ENCODE measurements at places on chromosomes 1 and 21.

DNA sequence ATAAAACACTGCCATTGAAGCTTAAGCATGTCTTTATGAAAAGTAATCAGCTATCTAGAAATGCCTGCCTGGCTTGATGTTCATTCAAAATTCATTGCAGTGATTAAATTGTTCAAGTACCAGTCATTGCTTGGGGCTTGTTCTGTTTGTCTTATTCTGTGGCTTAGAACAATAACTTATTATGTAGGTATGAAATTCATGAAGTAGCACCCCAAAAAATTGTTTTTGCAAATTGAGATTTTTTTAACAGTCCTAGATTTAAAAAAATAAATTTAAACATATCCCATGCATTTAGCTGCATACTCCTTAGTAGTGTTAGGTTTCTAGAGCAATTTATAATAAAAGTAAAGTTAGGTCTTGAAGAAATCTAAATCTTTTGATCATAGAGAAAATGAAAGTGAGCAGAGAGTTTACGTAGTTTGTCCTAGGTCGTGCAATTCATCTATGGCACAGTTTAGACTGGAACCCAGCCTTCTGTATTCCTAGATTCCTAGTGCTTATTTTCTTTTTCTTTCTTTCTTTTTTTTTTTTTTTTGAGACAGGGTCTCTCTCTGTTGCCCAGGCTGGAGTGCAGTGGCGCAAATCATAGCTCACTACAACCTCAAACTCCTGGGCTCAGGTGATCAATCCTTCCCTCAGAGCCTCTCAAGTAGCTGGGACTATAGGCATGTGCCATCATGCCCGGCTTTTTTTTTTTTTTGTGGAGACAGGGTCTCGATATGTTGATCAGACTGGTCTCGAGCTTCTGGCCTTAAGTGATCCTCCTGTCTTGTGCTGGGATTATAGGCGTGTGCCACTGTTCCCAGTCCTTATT, 9.3 kb downstream of the MIER1 start:
- DNase-seq: no peak

DNA sequence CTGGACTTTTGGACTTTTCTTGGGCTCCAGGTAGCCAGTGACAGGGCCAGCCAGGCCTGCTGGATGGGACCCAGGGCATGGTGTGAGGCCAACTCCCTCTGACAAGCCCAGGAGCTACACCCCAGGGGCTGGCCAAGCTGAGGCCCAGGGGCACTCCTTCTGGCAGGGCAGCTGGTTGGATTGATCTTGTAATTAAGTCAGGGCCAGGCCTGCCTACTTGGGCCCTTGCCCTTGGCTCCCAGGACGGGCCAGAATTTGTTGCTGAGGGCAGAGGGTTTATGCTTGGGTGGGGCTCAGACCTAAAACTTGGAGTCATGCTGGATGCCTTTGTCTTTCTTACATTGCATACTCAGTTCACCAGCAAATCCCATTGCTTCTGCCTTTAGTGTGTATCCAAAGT, 20.7 kb downstream of the KCNA2 start:
- DNase-seq: no peak

- peak; percentile 43 for DNase-seq
These were observed 28.2 kb downstream of the TCEANC2 start for GRCh38 chr1:54081306-54082270.

- DNase-seq: no peak
These were observed 13.8 kb downstream of the INTS7 start for GRCh38 chr1:212021563-212021962.

DNA sequence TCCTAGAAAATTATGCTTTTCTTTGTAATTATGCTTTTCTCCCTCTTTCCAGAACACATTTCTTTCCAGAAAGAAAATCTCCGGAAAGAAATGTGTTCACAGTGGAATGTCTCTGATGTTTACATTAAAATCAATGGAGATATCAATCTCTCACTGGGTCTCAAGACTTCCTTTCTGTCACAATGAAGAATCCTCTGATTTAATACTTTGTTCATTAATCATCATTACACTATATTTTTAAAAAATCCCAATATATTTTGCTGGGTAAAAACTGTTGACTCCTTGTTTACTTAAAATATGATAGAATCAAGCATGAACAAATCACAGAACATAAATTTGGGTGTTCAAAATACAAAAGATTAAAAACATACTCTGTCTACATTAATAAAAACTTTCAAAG, 26.3 kb upstream of the TGFBR3 start:
- no peak for DNase-seq

DNA sequence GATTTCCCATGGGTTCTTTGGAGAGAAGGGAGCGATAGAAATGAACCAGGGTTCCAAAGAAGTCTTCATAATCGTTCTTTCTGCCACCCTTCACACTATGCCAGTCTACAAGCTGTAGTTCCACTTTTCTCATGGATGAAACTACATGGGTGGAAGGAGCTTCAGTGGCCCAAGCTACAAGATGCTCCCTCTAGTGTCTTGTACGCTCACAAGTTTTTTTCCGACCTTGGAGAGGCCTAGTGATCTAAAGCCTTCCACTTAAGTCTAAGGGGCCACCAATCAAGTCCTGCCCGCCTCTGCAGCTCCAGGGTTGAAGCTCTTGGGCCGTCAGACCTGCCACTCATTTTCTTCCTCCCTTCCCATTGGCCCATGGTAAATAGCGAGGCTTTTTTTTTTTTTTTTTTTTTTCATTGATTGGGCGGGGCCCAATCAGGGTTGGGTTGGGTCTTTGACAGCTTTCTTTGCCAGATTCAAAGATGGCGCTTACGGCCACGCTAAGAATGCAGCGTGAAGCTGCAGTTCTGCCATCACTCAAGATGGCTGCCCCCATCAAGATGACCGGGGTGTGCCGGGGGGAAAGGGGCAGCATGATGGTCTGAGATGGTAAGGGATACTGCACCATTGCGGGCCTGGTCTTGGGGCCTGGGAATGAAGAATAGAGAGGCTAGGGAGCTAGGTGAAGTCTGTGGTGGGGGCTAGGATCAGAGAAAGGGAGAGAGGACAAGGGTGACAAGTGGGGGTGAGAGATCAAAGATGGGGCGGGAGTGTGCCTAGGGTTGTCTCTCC, at the start of gene TOMM40L:
Gene TOMM40L, plus strand, starts transcription at position 527 of the 786 bp plus-strand sequence. CDS start 430 bp downstream, outside the sequence.
- DNase-seq: peak; percentile 83

- no peak for DNase-seq
These were observed 37.5 kb downstream of the XCL2 start for GRCh38 chr1:168506204-168506819.

- no peak for DNase-seq
These were observed 10.0 kb upstream of the GJB5 start for GRCh38 chr1:34744851-34745250.

- peak; percentile 85 for DNase-seq
These were observed at the start of gene RNU11 for GRCh38 chr1:28648474-28649198. TSS of gene RNU11 (plus strand) at chr1:28648600.

DNA sequence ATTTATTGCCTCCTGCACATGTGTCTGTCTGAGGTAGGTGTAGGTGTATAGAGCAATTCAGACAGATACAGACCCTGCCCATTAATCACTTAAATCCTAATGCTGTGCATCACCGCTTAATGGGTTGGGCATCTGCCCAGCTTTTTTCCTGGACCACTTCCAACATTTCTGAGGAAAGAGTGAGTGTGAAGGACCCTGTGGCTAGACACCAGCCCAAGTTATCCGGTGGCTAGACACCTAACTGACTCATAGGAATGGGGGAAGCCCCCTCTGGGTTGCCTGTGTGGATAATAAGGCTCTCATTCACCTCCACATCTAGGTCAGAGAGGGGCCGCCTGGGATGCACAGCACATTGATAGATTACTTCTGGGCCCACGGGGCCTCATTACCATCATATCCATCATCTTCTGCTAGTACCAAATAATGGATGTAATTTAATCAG, 121.1 kb upstream of the RAVER2 start:
- no peak for DNase-seq

DNA sequence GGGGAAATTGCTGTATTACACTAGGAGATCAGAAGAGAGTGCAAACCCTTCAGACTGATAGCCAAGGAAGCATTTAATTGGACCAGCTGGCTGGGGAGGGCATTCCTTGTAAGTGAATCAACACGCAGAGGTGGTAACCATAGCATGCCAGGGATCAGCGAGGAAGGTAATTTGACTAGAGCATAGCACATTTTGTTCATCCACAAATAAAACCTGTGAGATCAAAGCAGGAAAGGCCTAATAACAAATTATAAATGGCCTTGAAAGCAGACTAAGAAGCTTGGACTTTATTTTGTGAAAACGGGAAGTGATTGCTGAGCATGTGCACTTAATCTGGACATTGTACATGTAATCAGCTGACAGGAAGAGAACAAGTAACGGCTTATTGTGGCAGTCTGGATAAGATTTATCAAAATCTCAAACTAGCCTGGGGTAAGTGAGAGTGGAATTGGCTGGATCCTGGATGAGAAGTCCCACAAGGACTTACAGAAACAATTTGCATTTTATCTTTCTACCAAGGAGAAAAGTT, 11.7 kb upstream of the CD55 start:
- no peak for DNase-seq

DNA sequence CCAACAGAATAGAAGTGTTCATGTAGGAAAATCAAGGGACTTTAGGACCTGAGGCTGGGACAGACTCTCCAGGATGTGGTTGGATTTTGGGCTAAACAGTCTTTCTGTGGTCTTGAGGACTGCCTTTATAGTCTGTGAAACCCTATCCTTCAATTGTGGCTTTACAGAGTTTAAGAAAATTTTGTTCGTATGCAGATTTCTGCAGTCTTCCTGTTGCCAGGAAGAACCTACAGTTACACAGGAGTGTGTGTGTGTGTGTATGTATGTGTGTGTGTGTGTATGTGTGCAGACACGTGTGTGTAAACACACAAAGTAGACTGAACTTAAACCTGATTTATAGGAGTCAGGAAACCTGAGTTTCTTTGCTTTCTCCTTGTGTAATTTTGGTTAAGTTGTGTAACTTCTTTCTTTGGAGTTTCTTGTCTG, 22.8 kb downstream of the NEK7 start:
- DNase-seq: no peak

DNA sequence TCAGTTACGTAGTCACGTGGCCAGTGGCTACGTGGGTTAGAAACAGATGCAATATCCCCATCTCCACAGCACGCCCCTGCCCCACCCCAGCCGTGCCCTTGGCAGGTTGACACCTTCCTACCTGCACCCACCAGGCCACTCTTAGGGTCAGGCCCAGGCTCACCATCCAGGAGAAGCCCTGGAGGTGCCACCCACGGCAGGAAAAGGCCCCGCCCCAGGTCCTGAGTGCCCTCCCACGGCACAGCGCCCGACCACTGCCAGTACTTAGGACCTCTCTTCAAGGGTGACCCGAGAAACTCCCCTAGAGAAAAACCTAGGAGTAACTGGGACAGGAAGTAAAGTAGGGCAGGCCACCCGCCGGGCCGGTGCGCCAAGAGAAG, 1.5 kb downstream of the C1orf35 start:
- DNase-seq: no peak

- DNase-seq: peak; percentile 53
These were observed 56.8 kb downstream of the ZBTB17 start for GRCh38 chr1:15918962-15919715.

GRCh38 chr1:101101360-101101759, 75.8 kb upstream of the DPH5 start:
- no peak for DNase-seq

- no peak for DNase-seq
These were observed 323.0 kb upstream of the ADGRL2 start for GRCh38 chr1:81477710-81478109.

- DNase-seq: no peak
These were observed 12.1 kb downstream of the IFNAR2 start for GRCh38 chr21:33241846-33242245.

DNA sequence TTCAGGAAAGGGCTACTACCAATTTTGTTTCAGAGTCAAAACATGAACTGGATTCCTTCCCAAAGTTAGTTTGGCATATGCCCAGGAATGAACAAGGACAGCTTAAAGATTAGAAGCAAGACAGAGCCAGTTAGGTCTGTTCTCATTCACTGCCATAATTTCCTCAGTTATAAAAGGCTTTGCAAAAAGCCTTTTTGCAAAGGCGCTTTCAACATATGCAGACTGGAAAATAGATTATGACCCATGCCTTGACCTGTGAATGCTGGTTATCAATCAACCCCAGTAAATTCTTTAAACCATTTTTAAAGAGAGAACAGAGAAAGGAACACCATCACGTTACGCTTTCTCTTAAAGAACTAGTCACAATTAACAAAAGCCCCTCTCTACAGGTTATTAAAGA, 1.7 kb upstream of the FRRS1 start:
- DNase-seq: no peak

DNA sequence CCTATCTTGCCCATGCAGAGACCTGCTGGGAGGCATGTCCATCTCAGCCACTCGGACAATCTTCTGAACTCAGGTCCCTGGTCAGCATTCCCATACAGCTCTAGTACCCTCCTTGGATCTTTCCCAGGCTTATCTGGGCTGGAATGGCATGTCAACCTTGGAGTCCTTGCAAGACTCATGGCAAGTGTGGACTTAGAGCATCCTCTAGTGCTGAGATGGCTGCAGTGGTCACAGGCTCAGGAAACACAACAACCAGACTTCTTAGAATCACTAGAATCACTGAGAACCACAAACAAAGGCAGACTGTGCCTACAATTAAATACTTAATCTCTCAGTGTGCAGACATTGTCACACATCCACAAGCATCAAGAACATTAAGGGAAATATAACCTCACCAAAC, 73.1 kb upstream of the TSHB start:
- no peak for DNase-seq

DNA sequence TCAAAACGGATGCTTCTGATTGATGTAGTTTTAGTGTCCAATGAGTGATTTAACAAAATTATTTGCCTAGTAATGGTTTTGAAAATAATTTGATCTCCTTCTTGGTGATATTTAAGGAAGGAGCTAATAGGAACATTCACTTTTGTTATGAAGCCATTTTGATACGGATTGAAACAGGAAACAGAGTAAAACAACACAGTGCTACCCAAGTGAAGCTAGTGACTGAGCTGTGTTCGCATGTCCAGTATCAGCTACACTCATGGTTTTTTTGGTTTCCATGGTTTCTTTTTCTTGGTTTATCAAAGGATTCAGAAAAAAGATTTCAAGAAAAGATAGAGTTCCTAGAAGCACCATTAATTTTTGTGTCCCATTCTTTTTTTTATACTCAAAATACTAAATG, 40.1 kb upstream of the PLEKHO1 start:
- DNase-seq: no peak

GRCh38 chr1:113783254-113784103, 24.2 kb upstream of the PHTF1 start:
- DNase-seq: peak; percentile 11

DNA sequence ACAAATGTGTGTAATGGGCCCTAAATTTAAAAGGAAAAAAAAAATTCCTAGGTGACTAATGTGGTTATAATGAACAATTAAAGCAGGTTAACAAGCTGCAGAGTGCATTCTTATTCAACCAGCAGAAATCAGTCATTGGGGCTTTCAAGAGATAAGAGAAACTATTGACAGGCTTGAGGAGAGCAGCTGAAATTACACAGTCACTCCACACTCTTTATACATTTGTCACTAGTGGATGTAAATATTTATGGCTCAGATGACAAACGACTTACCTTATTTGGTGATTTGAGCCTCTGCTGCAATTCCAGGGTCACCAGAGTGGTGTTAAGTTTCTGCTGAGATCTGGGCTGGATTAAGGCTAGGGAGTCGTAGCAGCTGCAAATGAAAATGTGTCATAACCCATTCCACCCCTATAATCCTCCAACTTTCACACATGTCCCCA, 896.3 kb downstream of the TTLL7 start:
- DNase-seq: no peak

Measured in activated T-cell treated with anti-CD3 and anti-CD28 coated beads, Interleukin-2, amount 50 U/mL, for 4 hours (primary cell).